Lung microvascular endothelial cell (primary cell): ENCODE measurements at places on chromosomes 7 and 10. TPM values are rescaled to one million over a fixed set of nuclear protein-coding genes. Genes with fewer than 3 reads are reported as not detected.

Gene AS3MT
- 0.60 and 0.65 TPM in 2 replicates for total RNA-seq

Gene UBTD1
- 41.6 and 59.9 TPM in 2 replicates for total RNA-seq

Gene GATA3
- total RNA-seq: under 0.01 TPM in 2 replicates

Gene CH25H
- total RNA-seq: 3.0 and 4.4 TPM in 2 replicates

Gene MBL2
- not detected in 2 replicates for total RNA-seq

Gene TAS2R5
- total RNA-seq: 0.22 and 0.40 TPM in 2 replicates

Gene CDH23
- total RNA-seq: under 0.01 TPM in 1 of 2 replicates, not detected in the other

Gene LBX1
- not detected in 2 replicates for total RNA-seq

Gene PTF1A
- total RNA-seq: not detected in 2 replicates

DNA sequence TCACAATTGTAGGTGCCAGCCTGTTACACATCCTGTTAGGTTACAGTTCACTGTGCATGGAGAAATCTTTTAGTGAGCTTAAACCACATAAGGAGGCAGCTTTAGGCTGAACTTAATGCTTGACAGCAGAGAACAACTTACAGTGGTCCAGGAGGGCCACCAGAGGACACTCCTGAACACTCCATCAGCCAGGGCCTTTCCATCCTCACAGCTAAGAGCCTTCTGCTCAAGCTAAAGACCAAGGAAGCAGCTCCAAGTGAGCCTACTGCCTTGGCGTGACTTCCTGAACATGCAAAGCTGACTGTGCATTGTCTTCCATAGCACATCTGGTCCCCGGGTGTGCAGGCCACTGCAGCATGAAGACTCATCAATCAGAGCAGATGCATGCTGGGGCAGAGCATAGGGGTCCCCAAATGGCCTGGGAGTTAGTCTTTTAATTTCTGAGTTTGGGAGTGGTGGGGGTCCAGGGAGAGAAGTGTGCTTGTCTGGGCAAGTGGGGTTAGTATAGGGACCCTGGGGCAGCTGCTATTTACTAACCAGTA lies 105.0 kb downstream of the ZNF248 start:
- no peak for DNase-seq

GRCh38 chr7:4085937-4086691 lies 596.0 kb upstream of the FOXK1 start:
- no peak for DNase-seq

DNA sequence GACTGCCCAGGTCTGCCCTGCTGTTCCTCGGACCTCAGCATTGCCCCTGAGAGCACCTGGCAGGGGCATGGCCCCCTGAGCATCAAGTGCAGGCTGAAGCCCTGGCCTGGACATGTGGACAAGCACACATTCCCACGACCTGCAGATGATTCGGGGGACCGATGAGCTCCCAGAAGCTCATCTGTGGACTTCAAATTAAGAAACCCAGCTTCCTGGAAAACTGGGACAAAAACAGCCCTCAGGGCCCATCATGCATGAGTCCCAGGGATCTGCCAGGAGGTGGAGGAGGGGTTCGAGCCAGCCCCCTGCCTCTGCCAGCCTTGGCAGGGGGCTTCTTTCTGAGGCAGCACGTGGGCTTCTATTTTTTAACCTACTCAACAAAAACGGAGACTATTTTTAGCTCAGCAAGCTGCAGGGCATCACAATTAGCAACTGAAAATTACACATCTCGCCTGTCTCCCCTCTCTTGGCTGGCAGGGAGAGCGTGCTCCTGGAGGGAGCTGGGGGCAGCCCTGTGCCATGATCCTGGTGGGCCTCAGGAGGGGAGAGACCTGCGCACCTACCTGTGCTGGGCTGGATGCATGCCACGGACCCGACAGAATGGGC lies 51.8 kb downstream of the RASGEF1A start:
- no peak for DNase-seq

DNA sequence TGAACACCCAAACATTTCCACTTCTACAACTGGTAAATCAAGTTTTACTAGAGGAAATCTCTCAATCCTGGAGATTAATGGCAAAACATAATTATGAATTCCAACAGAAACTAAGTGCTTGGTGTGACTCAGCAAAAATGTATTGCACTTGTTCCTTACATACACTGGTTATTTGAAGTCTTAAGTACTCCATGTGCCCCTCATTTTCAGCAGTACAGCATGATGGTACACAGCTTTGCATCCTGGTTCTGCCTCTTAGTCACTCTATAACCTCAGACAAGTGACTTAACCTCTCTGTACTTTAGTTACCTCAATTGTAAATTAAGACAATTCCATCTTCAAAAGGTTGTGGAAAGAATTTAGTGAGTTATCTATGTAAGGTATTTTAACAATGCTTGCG lies 12.9 kb downstream of the SLC16A12 start:
- no peak for DNase-seq

- no peak for DNase-seq
Observed at GRCh38 chr7:93145354-93145753, 2.8 kb downstream of the SAMD9L start.

DNA sequence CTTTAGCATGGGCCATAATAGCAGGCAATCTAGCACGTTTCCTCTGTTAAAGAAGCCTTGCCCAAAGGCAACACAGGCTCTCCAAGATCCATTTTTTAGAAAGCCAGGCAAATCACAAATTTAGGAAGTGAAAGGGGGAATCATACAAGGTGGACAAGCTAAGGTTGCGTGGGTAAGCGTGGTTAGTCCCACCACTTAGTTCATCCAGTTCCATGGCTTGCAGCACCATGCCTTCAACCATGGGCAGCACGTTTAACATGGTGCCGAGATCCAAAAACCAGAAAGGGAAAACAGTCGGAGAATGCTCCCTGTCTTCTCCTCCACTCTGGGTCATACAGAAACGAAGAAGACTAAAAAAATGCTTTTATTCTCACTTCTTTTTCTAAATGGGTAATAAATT lies 234.4 kb upstream of the IMMP2L start:
- DNase-seq: peak; percentile 44

- no peak for DNase-seq
Observed at GRCh38 chr7:196283-196682, 3.9 kb downstream of the FAM20C start.

- DNase-seq: no peak
Observed at GRCh38 chr10:132548869-132549268, 11.3 kb downstream of the INPP5A start.

DNA sequence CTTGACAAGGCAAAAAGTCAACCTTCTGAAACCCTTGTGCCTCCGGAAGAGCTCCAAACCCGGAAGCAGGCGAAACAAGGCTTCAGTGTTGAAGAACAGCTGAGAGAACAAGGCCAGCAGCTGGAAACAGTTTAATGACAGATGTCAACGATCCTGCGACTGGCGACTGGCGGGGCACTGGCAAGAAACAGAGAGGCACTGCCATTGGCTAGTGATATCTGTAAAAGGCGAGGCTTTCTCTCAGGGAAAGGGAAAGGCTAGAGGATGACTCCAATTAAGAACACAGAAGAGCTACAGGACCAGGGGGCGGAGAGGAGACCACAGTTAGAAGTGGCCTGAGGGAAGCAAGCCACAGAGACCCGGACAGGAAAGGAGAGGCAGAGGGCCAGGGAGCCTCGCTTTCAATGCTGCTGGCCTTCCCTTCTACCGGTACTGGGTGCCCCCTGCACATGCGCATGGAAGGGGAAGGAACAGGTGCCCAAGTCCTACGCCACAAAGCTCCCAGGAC lies 19.4 kb downstream of the ITGB1 start:
- peak; percentile 38 for DNase-seq

GRCh38 chr7:84102213-84102612 lies 92.4 kb downstream of the SEMA3A start:
- DNase-seq: no peak

DNA sequence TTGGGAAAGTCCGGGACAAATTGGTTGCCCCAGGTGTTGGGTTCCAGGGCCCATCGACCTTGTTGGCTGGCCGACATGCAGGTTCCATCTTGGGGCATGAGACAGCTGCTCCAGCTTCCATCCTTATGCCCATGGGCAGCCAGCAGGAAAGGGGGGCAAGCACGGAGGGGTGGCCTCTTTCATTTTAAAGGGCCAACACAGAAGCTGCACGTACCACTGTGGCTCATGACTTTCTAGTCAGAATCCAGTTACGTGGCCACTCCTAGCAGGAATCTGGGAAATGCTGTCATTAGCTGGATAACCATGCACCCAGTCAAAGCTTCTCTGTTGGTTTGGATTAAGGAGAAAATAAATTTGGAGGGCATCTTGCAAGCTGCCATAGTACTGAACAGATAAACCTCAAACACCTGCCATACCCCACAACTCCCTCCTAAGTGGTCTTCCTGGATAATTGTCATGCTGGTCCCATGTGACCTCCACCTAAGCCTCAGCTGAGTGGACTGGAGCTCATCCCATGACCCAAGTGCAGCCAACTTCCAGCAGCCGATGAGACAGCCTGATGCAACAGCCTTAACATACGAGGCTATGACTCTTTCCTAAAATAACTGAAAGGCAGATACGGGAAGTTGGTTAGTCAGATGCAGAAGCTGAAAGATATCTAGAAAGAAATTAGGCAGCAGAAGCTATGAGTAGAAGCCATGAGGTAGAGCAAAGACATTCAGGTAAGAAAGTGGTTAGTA lies 21.4 kb upstream of the GSDME start:
- peak; percentile 50 for DNase-seq

DNA sequence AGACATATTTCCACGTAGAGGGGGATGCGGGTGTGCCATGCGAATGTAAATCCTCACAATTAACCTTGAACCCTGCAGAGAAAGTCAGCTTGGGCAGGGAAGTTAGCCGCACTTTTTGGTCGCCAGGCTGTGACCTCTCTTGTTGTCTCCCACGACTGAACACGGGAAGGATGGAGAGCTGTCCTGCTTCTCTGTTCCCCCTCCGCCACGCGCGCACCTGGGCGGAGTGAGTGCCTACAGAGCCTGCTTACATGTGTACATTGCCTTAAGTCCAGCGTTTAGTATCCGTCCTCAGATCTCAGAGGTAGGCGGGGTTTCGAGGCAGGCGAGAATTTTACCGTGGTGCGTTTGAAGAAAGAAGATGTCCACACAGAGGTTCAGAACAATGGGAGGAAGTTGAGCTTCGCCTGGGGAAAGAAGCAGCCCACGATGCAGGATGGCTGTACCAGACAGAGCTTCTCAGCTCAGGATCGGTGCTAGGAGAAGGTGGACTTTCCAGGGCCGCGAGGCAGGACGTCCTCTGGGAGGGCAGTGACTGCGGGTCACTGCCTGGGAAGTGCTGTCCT lies 482 bp upstream of the ERCC6 start:
- DNase-seq: peak; percentile 80

- DNase-seq: no peak
Observed at GRCh38 chr10:89185658-89186057, 21.5 kb downstream of the CH25H start.

DNA sequence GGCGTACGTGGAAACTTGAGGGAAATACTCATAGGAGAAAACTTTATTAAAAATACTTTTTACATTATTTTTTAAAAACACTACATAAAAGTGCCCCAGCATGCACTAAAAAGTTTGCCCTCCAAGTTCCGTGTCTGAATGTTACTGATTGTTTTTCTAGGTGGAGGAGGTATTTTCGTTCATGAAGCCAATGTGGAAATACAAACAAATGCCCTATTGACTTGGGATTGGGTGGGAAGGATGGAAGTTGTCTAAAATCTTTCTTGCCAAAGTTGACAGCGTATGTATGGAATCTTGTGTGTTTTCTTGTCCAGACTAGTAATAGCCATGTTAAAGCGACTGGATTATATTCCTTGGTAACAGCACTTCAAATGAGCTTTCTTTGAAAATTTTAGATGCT lies 1.2 kb downstream of the PROSER2 start:
- no peak for DNase-seq

DNA sequence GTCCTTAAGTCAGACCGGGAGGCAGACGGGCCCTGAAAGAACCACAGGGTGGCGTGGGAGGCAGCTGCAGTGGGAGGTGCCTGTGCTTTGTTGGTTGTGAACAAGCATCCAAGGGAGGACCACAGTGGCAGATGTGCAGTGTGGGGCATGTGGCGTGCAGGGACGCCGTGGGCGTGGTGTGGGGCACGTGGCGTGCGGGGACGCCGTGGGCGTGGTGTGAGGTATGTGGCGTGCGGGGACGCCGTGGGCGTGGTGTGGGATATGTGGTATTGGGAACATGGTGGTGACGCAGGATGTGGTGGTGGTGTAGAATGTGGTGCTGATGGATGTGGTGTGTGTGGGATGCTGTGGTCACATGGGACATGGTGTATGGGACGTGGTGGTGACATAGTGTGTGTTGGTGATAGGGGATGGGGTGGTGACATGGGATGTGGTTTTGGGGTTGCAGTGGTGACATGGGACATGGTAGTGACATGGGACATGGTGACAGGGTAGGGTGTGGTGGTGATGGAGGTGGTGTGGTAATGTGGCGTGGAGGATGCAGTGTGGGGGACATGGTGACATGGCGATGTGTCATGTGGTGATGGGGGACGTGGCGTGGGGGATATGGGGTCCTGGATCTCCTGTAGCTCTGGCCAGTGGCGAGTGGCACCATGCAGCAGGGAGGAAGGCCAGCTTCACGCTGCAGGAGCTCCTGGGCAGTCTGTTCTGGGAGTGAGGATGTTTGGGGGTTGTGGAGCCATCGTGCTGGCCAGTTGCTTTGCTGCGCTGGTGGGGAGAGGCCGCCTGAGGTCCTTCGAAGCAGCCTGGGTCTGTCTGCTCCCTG lies 78.8 kb downstream of the INPP5A start:
- DNase-seq: no peak

- DNase-seq: peak; percentile 80
Observed at GRCh38 chr7:40733578-40733977, 598.8 kb downstream of the SUGCT start.

GRCh38 chr7:8436965-8437364 lies 3.6 kb downstream of the NXPH1 start:
- DNase-seq: peak; percentile 23

DNA sequence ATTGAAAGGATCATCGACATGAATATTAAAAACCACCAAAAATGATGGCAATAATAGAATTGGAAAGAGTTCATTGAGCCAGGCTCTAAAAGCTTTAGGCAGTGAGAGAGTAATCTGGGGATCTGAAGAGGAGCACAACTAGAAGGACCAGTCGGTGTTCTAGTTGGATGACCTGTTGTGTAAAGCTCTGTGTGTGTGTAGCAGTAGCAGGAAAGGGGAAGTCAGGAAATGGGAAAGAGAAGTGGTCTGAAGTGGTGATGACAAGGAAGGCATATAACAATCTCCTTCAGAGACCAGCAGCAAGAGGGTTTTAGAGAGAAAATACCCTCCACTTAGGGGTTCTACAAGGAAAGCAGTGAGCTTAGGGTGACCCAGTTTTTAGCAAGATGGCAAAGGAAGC lies 539.2 kb downstream of the HTR7 start:
- DNase-seq: no peak

DNA sequence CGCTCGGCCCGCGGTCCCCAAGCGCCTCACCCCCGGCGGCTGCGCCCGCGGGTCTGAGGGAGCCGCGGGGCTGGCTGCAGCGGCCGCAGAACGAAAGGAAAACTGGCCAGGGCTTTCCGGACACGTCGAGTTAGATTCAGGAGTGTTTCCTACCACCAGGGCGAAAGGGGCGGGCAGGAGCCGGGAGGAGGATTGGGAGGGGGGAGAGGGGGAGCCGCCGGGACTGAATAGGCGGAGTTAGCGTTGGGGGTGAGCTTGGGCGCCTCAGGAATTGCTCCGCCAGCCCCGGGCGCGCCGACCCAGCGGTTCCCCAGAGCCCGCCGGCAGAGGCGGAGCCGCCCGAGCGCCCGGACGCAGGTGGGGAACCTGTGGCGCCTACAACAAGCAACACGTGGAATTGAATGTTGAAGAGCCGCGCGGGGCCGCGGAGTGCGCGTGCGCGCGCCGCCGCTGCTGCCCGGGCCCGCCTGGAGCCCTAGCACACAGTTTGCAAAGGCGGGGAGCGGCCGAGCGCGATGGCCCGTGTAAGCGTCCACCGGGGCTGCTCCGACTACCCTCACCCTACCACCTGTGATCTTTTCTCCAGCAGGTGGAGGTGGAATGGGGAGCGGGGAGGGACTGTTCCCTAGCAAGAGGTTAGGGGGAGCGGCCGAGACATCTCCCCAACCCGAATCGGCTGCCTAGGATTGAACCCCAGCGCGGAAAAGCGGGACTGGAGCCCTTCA lies at the start of gene CADPS2:
Gene CADPS2, minus strand, starts transcription at position 104 of the 725 bp plus-strand sequence. CDS start 123 bp downstream, outside the sequence.
- peak; percentile 95 for DNase-seq
